ENCODE measurements at places on chromosomes 5 and 9.
A peak's percentile ranks its signal among the peaks of the same experiment; 100 is the strongest.

GRCh38 chr9:138009803-138010690 lies 132.5 kb downstream of the CACNA1B start:
- DNase-seq: no peak

DNA sequence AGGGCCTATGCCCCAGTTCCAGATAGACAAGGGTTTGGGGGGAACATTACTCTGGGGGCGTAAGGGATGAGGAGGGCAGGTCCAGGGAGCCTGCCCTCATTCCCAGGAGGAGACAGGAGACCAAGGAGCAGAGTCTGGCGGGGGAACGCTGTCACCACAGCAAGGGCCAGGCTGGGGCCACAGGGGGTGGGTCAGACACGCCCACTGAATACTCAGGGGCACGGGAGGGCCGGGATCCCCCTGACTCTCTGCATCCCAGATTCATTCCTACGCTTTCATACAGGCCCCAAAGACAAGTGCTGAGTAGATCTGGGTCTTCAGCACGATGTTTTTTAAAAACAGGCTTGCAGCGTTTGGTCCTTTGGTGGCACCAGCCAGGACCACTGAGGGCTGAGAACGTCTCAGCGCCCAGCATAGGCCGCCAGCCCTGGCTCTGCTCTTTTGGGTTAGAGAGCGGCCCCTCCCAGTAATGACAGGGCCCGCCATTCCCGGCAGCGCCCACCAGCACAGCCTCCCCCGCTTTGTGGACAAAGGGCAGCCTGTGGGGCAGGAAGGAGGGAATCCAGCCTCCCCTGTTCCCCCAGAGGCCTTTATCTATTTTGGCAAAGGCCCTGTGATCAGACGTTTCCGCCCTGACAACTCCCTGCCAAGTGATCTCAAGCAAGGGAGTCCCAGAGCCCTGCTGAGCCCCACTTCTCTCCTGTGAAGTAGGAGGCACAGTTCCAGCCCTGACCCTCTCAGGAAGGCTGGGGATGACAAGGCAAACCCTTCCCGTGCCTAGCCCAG lies 24.9 kb downstream of the NEK6 start:
- no peak for DNase-seq

GRCh38 chr9:110746211-110746930 lies 77.8 kb downstream of the MUSK start:
- no peak for DNase-seq

DNA sequence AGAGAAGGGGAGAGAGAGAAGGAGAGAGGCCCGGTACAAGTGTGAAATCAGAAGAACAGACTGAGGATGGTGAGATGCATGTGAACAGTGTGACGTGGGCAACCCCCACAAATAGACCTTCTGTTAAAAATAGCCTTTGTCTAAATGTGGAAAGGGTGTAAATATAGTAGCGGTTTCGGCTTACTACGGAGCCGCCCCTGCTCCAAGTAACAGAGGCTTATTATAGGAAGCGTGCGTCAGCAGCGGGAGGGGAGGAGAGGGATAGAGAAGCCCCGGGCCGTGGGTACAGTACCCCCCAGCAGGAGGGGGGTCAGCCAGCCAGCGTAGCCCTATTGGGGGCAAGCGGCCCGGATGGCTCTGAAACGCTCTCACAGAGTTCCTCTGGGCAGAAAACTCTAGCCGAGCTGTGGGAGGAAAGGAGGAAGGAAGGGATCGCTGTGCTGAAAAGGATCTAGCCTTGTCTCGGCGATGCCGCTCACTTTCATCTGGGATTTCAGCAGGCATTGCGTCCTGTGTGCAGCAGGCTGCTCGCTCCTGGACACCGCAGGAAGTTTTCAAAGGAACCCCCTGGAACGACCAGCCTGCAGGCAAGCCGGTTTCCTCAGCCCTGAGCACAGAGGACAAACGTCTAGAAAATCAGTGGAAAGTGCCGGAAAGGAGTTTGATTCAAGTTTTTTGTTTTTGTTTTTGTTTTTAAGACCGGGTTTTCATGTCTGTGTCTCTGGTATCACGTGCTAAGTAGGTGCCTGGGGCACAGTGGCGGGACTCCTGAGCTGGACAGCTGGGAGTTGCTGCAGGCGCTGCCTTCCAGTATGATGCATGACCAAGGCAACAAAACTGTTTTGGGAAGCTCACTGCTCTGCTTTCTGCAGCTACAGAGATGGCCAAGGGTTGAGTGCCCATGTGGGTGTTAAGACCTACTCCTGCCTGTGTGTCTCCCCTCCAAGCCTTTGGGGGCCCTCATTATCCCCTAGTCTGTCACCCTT lies 146.6 kb downstream of the SEC61B start:
- peak; percentile 8 for DNase-seq

GRCh38 chr9:113506090-113506589 lies 42.6 kb downstream of the RGS3 start:
- no peak for DNase-seq

DNA sequence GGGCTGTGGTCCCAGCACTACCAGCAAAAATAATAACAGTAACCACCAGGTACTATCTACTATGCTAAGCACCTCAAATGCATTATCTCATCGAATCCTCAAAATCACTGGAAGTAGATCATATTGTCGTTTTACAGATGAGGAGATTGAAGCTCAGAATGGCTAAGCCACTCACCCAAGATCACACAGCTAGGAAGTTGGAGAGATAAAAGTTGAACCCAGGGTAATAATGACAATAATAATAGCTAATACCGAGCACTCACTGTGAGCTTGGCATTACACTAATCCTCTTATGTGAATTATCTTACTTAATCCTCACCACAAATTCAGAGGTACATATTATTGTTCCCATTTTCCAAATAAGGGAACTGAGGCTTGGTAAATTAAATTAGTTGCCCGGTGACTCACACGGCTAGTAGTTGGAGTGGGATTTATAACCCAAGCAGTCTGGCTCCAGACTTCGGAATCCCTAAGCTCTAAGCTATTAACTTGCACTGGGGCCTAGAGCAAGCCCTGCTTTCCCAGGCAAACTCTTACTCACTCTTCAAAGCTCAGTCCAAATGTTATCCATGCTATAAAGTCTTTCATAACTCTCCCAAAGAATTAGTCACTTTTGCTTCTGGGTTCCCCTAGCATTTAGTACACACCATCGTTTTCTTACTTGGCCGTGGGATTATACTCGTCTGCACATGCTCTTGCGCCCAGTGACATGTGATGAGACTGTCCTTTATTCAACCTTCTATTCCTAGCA lies 3.8 kb downstream of the ARSI start:
- DNase-seq: no peak

- DNase-seq: no peak
Observed at GRCh38 chr9:76585487-76586389, 126.8 kb downstream of the GCNT1 start.

DNA sequence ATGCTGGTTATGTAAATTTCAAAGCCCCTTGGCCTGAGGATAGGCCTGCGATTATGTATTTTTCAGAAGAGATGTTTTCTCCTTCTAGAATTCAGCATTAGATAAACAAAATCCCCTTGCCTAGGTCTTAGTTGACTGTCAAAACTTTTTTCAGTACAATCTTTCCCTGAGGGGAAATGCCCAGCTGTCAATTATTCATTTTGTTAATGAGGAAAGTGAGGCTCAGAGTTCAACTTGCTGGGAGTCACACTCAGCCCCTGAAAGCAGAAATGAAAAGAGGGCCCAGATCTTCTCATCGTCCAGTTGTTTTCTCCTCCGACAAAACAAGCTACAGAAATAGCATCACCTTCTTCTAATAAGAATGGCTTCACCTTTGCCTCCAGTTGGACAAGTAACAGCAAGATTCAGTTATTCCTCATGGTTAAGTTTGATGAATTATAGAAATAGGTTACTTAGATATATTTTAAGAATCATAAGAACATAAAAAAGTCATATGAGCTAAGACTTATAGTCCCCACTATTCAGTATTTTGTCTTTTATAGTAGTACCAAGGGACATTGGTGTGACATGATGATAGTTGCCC lies 627.1 kb upstream of the WWC1 start:
- DNase-seq: no peak

- DNase-seq: no peak
Observed at GRCh38 chr9:100126423-100126822, 27.4 kb downstream of the INVS start.

GRCh38 chr9:78103971-78104433 lies 72.4 kb upstream of the GNAQ start:
- no peak for DNase-seq

All from germinal center (tissue), 1 donor.